Posterior vena cava (tissue), 2 donors: ENCODE measurements at places on chromosomes 13 and 19. TPM values are rescaled to one million over a fixed set of nuclear protein-coding genes. Genes with fewer than 3 reads are reported as not detected.

The SIAH3 gene
- 0.05 TPM for total RNA-seq

DNA sequence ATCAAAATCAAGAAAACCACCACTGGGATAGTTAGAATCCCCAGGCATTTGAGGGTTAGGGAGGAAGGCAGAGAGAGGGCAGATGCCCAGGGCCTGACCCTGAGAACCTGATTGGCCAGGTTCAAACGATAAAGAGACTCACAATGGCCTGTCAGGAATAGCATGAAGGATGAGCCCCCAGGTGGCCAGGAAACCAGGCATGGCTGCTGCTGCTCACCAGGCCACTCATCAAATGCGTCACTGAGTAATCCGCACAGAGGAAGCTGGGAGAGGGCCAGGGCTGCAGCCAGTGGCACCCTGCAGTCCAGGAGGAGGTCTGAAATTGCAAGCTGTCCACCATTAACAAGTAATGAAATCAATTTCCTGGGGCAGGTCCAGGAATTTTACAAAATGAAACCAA lies 111.3 kb downstream of the KATNAL1 start:
- no peak for DNase-seq

The TMEM221 gene
- 0.14 TPM for total RNA-seq

GRCh38 chr13:110503979-110504499 lies 57.5 kb downstream of the RAB20 start:
- DNase-seq = no peak

DNA sequence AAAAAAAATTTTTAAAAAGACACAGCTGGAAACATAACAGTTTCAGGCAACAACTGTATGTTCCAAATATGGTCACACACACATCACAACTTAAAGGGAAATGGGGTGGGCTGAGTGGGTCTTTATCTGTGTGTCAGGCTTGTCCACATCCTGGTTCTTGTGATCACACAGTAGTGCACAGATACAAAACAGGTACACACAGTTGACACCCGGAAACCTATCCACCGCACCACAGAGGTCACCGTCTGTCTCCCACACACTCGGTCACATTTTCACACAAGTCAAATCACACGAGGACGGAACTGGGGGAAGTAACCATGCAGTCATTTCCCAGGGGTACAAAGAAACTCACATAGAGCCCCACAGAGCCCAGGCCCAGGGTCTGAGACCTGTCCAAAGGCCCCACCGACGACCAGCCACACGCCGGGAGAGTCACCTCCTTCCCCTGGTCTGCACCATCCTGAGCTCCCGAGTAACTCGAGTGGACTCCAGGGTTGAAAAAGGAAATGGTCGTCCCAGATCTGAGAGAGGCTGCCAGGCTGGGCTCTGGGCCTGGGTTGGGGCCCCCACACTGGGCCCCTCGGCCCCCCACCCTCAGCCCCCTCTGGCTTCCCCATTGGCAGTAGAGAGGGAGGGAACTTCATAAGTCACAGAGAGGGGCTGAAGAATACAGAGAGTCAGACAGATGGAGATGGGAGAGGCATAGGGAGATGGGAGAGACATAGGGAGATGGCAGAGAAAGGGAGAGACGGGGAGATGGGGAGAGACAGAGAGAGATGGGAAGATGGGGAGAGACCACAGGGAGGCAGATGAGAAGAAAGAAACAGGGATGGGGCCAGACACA lies 1.3 kb upstream of the PPAN start:
- DNase-seq = no peak

The ITPKC gene
- 19.4 TPM for total RNA-seq
